ENCODE measurements at places on chromosomes 6 and 20.

DNA sequence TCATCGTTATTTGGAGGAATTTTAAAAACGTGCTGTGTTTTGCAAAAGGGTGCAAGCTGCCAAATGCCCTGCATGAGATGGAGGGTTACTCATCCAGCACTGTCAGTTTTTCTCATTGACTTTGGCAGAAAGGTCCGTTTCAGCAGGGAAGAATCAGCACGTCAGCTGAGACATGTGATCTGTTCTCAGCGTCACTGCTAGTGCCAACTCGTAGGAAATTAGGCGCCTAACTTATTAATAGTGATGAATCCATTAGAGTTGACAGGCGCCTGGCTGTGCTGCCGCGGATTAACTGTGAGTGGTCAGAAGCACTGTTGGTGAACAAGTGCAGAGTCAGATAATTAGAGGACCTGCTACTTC lies 175.5 kb upstream of the FOXQ1 start:
- no peak for DNase-seq

DNA sequence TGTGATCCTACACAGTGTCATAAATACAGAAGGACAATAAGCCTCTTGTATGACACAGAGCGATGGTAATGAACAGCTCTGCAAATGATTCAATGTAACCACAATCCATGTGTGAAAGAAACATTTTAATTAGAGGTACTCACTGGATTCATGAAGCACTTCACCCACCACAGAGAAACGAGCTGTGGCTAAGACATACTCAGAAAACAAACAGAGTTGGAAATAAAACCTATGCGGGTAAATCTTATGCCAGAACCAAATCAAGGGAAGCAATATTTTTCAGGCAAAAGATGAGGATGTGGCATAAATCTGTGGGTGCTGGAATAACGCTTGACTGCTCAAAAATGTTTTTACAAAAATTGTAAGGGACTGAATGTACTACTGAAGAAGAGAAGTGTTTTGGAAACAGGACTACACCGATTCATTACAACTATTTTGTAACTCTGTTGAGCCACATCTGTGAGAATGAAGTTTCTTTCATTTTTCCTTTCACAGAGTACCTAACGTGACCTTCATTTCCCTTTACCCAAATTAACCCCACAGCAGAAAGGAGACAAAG lies 112.1 kb downstream of the WDR27 start:
- DNase-seq = no peak

DNA sequence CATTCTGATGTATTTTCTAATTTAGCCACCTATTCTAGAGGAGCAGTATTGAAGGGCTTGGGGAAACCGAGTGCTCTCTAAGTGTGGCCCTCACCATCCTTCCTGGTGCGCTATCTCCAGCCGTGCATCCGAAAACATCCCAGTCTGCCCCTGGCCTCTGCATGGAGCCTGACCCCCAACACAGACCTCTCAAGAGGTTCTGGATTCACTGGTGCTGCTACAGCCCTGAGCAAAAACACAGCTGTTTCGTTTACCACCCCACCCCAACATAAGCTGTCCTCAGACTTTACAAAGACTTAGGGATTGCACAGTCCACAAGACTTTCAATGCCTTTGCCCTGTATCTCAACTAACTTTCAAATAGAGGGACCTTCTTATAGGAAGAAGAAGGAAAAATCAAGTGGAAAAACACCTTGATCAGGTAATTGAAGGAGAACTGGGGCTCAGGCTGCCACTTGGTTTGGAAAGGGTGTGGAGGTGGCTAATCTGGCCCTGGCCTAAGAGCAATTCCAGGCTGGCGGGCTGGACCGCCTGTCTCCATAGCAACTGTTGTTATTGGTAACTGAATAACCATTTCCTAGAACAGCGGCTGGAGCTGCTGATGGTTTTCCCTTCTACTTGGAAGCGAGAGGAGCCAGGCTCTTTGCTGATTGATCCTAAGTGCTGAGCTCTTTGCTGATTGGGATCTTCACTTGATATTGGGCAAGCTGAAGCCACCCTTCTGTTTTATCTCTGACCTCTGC lies 90.2 kb upstream of the TOX2 start:
- no peak for DNase-seq

GRCh38 chr6:70709826-70710225 lies 42.1 kb downstream of the SMAP1 start:
- DNase-seq = no peak

DNA sequence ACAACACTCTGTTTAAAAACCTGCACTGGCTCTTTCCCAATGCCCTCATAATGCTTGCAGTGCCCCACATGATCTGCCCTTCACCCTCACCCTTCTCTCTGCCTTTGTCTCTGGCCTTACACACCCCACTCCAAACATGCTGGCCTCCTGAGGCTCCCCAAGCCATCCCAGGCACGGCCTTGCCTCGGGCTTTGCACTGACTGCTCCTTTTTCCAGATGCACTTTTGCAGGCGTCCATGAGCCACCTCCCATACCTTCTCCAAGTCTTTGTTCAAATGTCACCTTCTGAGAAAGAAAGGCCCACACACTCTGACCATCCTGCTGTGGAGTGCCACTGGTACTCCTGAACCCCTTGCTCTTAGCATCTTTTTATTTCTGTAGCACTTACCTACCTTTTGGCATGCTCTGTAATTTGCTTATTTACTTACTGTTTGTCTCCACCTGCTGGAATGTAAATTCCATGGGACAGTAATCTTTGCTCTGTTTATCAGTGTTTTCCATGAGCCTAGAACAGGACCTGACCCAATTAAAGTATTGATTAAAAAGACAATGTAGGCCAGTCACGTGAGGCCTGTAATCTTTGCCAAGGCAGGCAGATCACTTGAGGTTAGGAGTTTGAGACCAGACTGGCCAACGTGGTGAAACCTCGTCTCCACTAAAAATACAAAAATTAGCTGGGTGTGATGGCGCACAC lies 30.7 kb downstream of the GFRA4 start:
- DNase-seq = no peak

DNA sequence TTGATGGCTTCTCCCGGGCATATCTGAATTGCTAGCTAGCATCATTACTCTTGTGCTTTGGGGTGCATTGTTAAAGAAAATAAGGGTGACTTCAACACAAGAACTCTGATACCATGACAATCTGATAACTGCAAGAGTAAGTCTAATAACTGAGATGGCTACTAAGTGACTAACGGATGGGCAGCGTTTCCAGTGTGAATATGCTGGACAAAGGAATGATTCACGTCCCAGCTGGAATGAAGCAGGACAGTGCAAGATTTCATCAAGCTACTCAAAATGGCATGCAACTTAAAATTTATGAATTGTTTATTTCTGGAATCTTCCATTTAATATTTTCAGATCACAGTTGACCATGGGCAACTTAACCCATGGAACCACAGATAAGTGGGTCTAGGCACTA lies 31.7 kb downstream of the MOXD1 start:
- DNase-seq = no peak

All from stimulated activated CD8-positive, alpha-beta memory T cell treated with anti-CD3 and anti-CD28 coated beads, Interleukin-7, amount 100 ng/mL, for 48 hours (primary cell).